Suprapubic skin (tissue), 4 donors: ENCODE measurements at places on chromosomes 13 and 19. TPM values are rescaled to one million over a fixed set of nuclear protein-coding genes. Genes with fewer than 3 reads are reported as not detected.

The CA11 gene
- 9.0 TPM for total RNA-seq

The KLF12 gene
- total RNA-seq: 2.9 TPM

The PDX1 gene
- not detected for total RNA-seq

DNA sequence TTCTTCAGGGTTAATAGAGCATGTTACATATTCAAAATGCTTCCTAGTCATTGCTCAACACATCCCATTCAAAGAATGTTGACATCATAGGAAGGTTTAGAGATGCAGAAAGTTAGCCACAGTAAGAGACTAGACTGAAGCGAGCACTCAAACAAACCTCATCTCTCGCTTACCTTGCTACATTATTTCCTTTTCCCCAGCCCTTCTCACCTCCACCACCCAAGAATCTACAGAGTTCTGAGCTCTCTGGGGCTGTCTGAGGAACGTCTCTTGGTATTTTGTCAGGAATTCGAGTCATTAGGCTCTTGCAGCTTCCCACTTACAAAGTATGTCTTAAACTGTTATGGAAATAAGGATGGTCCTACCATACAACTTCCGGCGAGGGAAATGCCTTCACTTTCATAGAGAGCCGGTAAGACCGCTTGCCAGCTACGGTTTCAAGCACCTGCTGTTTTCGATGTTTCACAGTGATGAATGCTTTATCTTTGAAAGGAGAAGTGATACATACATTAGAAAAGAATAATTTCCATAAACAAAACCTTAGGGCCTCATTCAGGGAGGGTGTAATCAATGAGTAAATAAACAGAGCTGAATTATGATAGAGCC, 65.1 kb downstream of the FLT1 start:
- DNase-seq: no peak

- no peak for DNase-seq
Measured at GRCh38 chr13:74367193-74367592, 233.0 kb upstream of the KLF12 start.

DNA sequence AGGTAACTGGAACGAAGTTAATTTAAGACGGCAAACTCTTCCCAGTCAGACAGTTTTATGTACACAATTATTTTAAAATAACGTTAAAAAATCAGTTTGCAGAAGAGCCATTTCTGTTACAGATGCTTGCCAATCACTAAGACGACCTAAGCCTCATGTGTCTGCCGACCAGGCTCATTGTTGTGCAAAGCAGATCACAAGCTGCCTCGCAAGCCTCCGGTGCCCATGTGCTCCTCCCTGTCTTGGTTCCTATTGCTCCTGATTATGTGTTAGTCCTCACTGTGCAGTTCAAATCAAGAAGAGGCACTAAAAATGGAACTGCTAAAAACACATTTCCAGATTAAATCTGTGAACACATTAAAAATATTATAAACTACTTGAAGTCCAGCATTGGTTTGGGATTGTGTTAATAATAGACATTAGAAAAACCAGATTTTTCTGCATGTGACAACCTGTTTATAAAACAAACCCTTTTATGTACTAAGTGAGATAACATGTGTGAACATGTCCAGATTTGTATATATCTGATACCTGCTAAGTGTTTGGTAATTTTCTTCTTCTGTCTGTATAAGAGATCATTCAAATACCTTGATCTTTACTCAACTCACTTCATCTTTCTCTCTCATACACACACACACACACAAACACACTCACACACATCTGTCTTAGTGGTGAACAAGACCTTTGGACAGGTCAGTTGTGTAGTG, 81.9 kb upstream of the SLC15A1 start:
- no peak for DNase-seq

- DNase-seq: no peak
Measured at GRCh38 chr19:38679839-38680238, 32.4 kb downstream of the ACTN4 start.

The FXYD7 gene
- not detected for total RNA-seq

DNA sequence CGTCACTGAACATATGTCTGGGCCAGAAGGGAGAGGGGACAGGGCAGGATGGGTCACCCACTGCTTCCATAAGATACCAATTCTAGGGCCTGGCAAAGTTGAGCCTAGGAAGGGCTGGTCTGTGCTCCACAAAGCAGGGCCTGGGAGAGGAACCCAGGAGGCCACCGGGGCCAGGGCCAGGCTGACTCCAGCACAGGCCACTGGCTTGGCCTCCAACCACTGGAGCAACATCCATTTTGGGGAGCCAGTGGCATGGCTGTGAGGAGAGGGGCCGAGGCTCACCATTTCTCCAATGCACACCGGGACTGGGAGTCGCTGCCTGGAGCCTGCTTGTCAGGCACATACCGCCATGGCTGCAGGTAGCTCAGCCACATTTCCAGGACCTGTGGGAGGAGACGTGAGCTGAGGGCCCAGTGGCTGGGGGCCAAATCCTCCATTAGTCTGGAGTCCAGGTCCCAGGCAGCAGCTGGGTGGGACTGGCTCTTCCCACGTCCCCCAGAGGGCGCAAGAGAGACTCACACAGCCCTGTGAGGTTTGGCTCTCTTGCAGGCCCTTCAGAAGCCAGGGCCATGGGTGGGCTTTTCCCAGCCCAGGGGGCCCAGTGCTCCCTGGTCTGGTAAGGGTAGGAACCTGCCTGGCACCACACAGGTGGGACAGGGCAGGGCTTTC, 27.7 kb downstream of the TUBA3C start:
- no peak for DNase-seq

The ZNF737 gene
- total RNA-seq: 11.2 TPM

The KIR2DL4 gene
- not detected for total RNA-seq

GRCh38 chr13:47628666-47629065, 372.4 kb downstream of the SUCLA2 start:
- DNase-seq: no peak

The VRK3 gene
- total RNA-seq: 53.6 TPM

- no peak for DNase-seq
Measured at GRCh38 chr19:57671124-57671895, 2.6 kb downstream of the ZSCAN4 start.

DNA sequence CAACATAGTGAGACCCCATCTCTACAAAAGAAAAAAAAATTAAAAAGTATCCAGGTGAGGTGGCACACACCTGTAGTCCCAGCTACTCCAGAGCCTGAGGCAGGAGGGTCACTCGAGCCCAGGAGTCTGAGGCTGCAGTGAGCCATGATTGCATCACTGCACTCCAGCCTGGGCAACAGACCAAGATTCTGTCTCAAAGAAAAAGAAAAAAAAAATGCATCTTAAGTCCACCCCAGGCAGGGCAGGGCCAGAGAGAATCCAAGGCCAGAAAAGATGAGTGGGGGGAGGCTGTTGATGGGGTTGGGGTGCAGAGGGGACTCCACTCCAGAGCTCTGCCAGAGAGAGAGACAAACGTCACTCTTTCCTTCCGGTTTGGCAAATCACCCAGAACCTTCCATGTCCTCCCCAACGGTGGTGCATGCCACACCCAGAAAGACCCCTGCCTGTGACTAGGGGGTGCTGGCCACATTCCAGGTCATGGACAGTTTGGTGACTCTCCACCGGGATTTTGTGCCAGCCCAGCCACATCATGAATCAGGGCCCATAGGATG, 431 bp downstream of the FUT3 start:
- DNase-seq: no peak

- DNase-seq: no peak
Measured at GRCh38 chr13:25406377-25406776, 34.6 kb downstream of the ATP8A2 start.
